ENCODE measurements at places on chromosomes 7 and 10.

- no peak for DNase-seq
Measured at GRCh38 chr10:124083047-124083739, 10.2 kb downstream of the CHST15 start.

DNA sequence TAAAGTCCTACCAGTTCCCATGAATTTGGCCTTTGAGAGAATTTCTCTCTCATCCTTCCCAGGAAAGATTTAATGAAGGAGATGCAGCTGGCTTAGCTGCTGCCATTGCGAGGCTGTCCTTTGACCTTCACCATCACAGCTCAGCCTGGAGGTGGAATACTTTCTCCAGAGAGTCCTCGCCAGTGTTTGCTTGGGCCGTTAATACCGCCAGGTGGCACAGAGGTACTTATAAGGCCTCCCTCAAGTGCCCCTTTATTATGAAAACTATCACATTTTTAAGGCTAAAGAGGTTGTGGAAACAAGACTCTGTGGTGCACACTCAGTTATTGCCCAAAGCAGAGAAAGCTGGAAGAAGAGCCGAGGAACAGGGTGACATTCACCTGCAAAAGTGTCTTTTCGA, 330.6 kb downstream of the CCSER2 start:
- DNase-seq, result no peak

GRCh38 chr10:111211706-111212105, 134.9 kb downstream of the ADRA2A start:
- DNase-seq, result no peak

DNA sequence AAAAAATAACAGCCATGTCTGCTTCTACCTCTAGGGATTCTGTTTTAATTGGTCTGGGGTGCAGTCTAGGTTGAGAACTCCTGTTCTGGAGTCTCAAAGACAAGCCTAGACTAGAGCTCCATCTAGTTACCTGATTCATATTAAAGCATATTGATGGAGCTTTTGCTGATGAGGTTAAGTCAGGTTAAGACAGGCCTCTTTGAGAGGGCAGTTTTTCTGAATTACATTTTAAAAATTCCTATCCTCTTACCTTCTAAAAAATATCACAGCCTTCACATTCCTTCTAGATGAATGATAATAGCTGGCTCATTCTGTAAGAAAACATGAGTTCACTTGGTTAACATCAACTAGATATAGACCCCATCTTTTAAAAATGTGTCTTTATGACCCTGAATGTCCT, 28.9 kb downstream of the MGAM start:
- no peak for DNase-seq

DNA sequence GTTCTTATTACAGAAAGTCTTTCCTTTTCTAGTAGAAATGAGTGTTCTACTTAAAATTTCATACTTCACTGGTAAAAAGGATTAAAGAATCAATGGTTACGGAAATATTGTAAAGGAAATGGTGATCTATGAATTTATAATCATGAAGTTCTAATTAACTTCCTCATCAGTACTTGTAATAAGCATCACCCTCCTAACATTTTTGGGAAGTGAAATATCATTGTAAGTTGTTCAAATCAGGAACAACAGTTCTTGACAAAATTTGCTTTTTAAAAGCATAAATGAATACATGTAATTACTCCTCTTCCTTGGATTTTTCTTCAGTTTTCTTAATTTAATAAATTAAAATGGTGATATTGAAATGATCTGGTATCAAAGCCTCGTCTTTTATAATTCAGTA, 5.6 kb upstream of the PCGF5 start:
- no peak for DNase-seq

- no peak for DNase-seq
Measured at GRCh38 chr10:113049881-113050280, 99.8 kb downstream of the TCF7L2 start.

DNA sequence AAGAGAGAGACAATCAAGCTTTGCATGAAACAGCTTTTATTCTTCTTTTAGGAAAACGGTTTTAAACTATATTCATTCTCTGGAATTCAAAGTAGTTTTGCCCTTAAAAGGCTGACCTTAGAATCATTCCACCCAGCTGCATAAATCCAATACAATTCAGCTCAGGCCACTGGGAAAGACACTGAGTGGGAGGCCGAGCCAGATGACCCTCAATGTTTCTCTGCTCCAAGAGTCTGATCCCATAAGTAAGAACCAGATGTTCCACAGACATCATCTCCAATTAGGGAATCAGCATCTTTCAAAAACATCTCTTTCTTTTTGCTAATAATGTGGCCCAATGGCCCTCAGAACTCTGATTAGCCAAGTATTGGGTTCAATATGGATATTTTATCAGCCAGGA, 26.1 kb downstream of the CREB3L2 start:
- DNase-seq, result no peak

GRCh38 chr10:62016623-62017490, 115.4 kb downstream of the ARID5B start:
- DNase-seq, result no peak

- DNase-seq, result no peak
Measured at GRCh38 chr10:8150401-8150905, 96.0 kb downstream of the GATA3 start.

Measured in NCI-H2081 (cell line).